ENCODE measurements at places on chromosomes 2 and 18.

DNA sequence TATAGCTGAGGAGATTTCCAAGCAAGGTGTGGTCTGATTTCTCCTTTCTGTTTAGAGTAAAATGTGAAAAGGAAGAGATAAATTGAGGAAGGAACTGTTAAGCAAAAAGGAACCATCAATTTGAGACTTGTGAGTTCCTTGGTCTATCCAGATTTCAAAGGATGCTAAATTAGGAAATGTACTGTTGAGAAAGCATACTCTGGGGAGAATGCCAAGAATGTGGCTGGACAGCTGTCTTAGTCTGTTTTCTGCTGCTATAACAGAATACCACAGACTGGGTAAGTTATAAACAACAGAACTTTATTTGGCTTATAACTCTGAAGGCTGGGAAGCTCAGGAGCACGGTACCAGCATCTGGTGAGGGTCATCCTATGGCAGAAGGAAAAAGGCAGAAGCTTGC is 1097.2 kb downstream of the TDRD15 start:
- peak; percentile 24 for DNase-seq

GRCh38 chr2:43803113-43803512 is 29.3 kb downstream of the DYNC2LI1 start:
- DNase-seq: peak; percentile 16

GRCh38 chr18:49279487-49279886 is 181.0 kb downstream of the DYM start:
- DNase-seq: no peak

GRCh38 chr2:188403676-188404075 is 112.0 kb downstream of the GULP1 start:
- DNase-seq: no peak

GRCh38 chr2:20509301-20509769 is 62.5 kb downstream of the RHOB start:
- DNase-seq: no peak

DNA sequence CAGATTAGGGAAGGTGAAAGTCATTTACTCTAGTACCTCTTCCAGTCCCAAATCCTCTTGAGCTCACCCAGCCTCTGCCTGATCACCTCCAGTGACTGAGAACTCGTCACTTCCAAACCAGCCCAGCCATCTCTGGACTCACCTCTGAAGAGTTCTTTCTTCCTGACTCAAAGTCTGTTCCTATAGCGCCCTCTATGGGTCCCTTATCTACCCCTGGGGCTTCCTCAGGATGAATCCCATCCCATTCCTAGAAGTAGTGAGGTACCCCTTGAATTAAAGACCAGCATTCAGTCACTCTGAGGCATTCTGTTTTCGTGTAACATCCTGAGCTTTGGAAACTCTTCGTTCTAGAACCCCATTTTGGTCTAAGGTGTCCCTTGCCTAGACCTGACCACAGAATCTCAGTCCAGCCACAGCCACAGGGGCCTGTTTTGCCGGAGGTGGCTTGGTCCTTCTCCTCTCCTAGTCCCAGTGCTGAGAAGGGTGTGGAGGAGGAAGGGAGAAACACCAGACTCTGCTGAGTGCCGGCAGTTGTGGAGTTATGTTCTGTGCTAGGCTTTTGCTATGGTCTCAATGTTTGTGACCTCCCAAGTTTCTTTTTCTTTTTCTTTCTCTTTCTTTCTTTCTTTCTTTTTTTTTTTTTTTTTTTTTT is 32.7 kb downstream of the SIX3 start:
- peak; percentile 64 for DNase-seq

GRCh38 chr2:39779341-39779851 is 338 bp upstream of the THUMPD2 start:
- DNase-seq: no peak

GRCh38 chr2:727071-727470 is 49.9 kb upstream of the TMEM18 start:
- no peak for DNase-seq

GRCh38 chr2:158179660-158180059 is 78.0 kb downstream of the UPP2 start:
- peak; percentile 46 for DNase-seq

DNA sequence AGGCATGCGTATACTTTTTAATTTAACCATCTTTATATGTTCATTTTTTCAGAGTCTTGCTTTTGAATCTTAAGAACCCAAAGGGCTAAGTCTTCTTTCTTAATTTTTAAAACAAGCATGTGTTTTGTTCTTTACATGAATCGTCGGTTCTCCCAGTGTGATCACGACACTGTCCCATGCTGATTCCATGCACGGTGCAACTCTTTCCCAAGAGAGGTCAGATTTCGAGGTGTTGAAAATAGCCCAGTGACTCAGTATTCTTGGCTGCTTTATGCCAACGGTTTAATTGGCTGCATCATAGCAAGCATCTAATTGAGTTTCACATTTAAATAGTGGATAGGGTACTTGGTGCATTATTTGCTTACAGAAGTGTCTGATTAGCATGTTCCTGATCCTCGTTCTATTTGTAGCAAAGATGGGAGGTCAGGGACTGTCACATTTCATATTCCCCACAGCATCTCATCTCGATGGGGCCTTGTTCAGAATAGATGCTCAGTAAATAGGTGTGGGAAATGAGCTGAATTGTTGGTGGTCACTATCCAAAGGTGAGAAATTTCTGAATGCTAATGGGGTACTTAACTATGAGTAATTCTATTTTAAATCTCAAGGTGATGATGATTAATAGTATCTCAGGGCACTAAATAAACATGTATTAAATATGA is 2.8 kb downstream of the NPAS2 start:
- DNase-seq: no peak

GRCh38 chr2:54050445-54050844 is 65.0 kb upstream of the ACYP2 start:
- no peak for DNase-seq

DNA sequence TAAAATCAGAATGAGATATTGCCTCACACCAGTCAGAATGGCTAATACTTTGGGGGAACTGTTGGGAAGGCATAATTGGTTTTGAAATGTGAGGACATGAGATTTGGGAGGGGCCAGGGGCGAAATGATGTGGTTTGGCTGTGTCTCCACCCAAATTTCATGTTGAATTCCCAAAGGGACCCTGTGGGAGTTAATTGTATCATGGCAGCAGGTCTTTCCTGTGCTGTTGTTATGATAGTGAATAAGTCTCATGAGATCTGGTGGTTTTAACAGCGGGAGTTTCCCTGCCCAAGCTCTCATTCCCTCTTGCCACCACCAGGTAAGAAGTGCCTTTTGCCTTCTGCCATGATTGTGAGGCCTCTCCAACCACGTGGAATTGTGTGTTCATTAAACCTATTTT is 59.6 kb downstream of the CSRNP3 start:
- no peak for DNase-seq

DNA sequence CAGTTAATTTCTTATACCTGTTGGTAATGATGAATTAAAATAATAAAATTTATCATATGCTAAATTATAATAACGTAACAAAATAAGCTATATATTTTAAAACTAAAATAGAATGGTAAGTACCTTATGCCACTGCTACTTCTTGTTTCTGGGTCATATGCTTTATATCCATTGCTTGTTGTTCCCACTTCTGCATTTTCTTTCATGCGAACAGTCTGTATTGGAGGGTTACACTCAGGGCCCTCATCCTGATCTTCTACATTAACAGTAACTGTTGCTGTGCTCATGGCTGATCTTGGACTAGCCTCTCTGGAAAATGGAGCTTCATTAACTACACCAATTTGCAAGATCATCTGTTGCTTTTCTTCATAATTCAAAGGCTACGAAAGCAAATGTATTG is 22.2 kb downstream of the DSC2 start:
- DNase-seq: no peak

GRCh38 chr18:27599202-27599829 is 414.2 kb upstream of the CHST9 start:
- peak; percentile 72 for DNase-seq

GRCh38 chr2:88187927-88188326 is 17.8 kb downstream of the THNSL2 start:
- no peak for DNase-seq

- no peak for DNase-seq
Observed at GRCh38 chr2:234422981-234423431, 73.9 kb downstream of the ARL4C start.

DNA sequence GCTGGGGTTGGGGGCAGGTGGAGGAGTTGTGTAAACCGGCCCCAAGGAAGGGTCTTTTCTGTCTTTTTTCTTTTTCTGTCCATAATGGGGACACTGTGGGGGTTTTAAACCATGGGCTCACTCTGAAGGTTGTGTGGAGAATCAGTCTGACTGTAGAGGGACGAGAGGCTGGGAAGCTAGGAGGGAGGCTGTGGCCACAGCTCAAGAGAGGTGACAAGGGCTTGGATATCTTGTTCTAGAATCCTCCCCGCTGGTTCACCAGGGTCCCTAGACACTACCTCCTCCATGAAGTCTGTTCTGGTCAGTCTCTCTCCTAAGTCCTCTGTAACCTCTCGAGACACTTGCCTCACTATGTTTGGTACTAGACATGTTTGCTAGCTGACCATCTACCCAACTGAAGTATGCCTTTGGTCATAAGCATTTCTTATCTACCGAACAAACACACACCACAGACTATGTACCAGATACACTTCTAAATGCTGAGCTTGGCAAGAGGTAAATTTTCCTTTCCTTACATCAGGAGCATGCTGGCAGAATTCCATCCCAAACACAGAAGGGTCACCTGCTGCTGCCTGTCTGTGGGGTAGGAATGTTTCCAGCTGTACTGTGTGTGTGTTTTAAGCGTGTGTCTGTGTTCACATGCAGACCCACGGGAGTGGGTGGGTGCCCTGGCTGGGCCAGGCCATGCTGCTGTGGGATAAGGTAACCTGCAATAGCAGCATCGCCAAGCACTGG is 69.6 kb upstream of the MGAT4A start:
- no peak for DNase-seq

DNA sequence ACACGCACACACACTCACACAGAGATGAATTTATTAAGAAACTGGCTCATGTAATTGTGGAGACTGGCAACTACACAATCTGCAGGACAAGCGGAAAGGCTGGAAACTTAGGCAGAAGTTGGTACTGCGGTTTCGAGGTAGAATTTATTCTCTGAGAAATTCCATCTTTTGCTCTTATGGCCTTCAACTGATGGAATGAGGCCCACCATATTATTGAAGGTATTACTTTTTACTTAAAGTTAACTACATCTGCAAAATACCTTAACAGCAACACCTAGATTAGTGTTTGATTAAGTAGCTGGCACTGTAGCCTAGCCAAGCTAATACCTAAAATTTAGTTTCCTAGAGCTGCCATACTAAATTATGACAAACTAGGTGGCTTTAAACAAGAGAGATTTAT is 384.0 kb upstream of the UBE2E3 start:
- DNase-seq: no peak

- DNase-seq: no peak
Observed at GRCh38 chr2:217691516-217691915, 311.3 kb downstream of the TNS1 start.

GRCh38 chr2:202609381-202610145 is 25.2 kb upstream of the FAM117B start:
- DNase-seq: no peak

DNA sequence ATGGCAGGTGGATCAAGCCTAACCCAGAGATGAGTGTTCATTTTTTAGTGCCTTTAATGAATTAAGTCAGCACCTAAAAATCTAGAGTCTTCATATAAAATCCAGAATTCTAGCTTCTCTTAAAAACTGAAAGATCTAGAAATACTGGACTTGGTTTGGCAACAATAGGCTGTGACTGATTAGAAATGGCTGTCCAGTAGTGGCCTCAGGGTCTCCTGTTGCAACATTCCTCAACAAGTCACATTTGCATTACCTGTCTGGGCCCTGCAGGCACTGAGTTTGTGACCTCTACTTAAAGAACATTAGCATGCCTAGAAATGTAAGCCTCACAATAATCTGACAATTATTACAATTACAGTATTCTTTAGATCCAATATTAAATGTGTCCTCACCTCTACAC is 33.1 kb downstream of the MBD2 start:
- DNase-seq: no peak

- no peak for DNase-seq
Observed at GRCh38 chr2:226307487-226308322, 491.9 kb downstream of the IRS1 start.

DNA sequence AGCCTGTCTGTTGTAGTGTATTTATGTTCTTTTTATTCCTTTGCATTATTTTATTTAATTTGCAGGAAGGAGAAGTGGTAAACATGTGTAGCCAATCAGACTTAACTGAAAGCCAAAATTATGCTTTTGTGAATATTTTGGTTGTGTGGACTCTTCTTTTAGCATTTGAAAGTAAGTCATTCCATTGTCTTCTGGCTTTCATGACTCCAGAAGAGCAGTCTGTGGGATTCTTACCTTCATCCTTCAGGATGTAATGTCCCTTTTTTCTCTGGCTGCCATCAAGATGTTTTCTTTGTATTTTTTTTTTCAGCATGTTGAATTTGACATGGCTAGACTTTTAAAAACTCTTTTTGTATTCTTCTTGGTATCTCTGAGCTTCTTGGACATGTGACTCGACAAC is 895.2 kb upstream of the ZEB2 start:
- DNase-seq: no peak

- no peak for DNase-seq
Observed at GRCh38 chr2:153391131-153391530, 87.4 kb downstream of the RPRM start.

- DNase-seq: no peak
Observed at GRCh38 chr2:208983486-208983885, 440.4 kb upstream of the MAP2 start.

GRCh38 chr2:230537531-230537976 is 121.6 kb downstream of the SP100 start:
- no peak for DNase-seq

DNA sequence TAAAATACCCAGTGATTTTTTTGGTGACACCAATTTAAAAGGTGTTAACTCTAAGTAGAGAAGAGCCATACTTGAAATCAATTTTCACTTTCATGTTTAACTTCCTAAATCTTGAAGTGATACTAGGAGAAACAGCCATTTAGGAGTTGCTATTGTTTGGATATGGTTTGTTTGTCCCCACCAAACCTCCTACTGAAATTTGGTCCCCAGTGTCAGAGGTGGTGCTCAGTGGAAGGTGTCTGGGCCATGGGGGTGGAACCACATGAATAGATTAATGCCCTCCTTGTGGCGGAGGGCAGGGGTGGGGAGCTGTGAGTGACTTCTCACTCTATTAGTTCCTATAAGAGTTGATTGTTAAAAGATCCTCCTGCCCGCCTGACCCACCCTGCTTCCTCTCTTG is 377.9 kb downstream of the DLGAP1 start:
- DNase-seq: no peak

GRCh38 chr2:109998-110397 is 63.7 kb upstream of the FAM110C start:
- DNase-seq: no peak
